ENCODE measurements at places on chromosomes 16 and 17. TPM values are rescaled to one million over a fixed set of nuclear protein-coding genes. Genes with fewer than 3 reads are reported as not detected.
A peak's percentile ranks its signal among the peaks of the same experiment; 100 is the strongest.

Gene GP1BA
- total RNA-seq, result 0.17 TPM

Gene CLEC18B
- 0.45 TPM for total RNA-seq

Gene MOSMO
- 9.7 TPM for total RNA-seq

DNA sequence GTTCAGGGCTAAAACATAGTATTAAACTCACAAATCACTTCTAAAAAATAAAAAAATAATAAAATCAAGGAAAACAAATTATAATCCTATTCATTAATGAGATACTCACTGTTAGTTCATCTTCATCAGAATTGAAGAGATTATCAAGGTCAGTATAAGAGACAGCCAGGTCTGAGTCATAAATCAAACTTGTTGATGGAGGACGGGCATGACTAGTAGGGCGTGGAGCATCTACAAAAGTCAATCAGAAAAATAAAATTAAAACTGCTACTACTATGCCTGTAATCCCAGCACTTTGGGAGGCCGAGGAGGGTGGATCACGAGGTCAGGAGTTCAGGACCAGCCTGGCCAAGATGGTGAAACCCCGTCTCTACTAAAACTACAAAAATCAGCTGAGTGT lies 59.1 kb upstream of the INTS2 start:
- DNase-seq, result no peak

DNA sequence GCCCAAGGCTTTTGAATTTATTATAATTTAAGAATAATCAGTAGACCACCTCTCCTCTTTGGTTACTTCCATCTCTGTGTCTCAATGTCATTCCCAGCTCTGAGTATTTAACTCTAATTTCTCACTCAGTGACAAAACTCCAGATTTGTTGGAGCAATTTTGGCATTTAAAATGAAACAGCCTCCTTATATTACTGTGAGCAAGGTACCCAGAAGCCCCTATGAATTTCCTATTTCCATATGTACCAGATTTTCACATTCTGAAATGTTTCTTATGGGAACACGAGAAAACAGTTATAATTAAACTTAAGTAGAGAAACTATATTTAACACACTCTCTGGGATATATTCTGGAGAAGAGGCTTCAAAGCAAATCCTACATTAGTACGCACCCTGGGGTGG lies 285.4 kb upstream of the CDH8 start:
- no peak for DNase-seq

Gene PIP4K2B
- total RNA-seq, result 55.6 TPM

Gene FAM20A
- total RNA-seq, result not detected

DNA sequence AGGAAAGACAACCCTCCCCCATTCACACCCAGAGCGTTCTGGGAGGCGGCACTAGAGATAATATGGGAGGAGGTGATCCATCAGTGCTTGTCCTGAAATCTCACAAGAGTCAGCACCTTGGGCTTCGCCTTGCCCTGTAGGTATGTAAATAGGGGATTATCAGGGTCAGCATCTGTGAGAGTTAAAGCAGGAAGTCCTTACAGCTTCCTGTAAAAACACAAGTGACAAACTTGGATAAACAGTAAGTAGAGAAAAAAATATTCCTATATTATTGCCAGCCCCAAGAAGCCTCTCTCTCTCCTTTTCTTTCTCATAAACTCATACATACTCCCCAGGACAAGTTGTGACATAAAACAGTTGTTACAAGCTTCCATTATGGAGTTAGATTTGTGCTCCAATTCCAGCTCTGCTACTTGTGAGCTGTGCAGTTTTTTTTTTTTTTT lies 187.7 kb downstream of the MAF start:
- no peak for DNase-seq

DNA sequence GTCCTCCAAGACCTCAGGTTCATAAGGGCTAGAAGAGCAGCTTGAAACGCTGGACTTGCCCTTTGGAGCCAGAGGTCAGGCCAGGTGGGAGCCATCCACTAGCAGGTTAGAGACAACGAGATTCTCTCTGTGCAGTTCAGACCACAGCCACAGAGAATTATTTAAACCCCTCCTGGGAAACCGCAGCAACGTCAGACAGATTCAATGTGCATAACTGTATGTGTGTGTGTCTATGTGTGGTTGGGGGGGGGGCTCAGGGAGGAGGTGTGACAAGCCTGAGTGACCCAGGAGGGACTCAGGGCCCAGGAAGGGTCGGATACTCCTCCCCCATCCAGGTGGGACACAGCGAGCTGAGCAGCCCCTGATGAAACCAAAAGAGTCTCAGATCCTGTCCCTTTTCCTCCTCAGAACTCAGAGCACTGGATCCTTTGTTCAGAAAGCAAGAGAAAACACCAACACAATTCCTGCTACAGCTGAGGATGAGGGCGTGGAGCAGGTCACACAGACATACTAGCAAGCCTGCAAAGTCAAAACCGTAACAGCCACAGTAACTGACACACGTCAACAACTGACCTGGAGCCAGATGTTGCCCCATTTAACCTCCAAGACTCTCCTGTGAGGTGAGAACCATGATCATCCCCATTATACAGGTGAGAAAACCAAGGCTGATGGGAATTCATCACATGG lies 66.8 kb downstream of the XYLT1 start:
- DNase-seq, result no peak

Gene DNAH2
- 0.17 TPM for total RNA-seq

DNA sequence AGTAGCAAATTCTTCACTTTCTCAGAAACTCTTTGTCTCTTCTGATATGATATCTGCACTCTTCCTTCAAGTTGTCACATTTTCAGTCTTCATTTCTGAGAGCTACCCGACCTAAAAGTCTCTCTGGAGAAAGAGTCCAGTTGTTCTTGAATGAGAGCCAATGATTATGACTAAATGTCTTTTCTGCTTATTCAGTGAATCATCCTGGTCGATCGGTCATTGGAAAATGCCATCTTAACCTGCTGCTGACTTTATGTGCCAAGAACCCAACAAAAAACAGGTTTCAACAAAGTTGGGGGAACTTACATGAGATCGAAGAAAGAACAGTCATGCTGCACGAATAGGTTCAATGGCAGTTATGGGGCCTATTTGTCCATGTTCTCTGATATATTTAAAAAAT lies 15.9 kb downstream of the SOX9 start:
- peak; percentile 59 for DNase-seq

Gene SP2
- 2.5 TPM for total RNA-seq

Gene ATP2C2
- total RNA-seq, result not detected

- no peak for DNase-seq
These were observed 15.8 kb upstream of the AATK start for GRCh38 chr17:81181811-81182185.

GRCh38 chr17:75338335-75338734 lies 49.1 kb upstream of the SLC25A19 start:
- DNase-seq, result no peak

Gene CTRL
- 0.33 TPM for total RNA-seq

- DNase-seq, result no peak
These were observed 31.8 kb downstream of the HNF1B start for GRCh38 chr17:37713028-37713431.

Measured in A172 (cell line).